ENCODE measurements at places on chromosomes 7 and 10.
A peak's percentile ranks its signal among the peaks of the same experiment; 100 is the strongest.

GRCh38 chr7:73809467-73809951, 21.3 kb upstream of the CLDN4 start:
- DNase-seq = no peak

DNA sequence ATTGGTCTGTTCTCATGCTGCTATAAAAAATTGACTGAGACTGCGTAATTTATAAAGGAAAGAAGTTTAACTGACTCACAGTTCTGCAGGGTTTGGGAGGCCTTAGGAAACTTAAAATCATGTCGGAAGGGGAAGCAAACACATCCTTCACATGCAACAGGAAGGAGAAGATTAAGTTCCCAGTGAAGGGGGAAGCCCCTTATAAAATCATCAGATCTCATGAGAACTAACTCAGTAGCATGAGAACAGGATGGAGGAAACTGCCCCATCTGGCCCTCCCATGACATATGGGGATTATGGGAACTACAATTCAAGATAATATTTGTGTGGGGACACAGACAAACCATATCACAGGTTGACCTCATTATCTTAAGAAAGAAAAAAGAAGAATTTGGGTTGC, 134.5 kb downstream of the PPP1R3A start:
- no peak for DNase-seq

DNA sequence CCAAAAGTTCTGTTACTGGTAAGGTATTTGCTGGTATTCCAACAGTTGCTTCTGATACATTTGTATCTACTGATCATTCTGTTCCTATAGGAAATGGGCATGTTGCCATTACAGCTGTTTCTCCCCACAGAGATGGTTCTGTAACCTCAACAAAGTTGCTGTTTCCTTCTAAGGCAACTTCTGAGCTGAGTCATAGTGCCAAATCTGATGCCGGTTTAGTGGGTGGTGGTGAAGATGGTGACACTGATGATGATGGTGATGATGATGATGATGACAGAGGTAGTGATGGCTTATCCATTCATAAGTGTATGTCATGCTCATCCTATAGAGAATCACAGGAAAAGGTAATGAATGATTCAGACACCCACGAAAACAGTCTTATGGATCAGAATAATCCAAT, 131.0 kb downstream of the AASS start:
- DNase-seq = no peak

GRCh38 chr10:113108948-113109347, 158.9 kb downstream of the TCF7L2 start:
- DNase-seq = no peak

DNA sequence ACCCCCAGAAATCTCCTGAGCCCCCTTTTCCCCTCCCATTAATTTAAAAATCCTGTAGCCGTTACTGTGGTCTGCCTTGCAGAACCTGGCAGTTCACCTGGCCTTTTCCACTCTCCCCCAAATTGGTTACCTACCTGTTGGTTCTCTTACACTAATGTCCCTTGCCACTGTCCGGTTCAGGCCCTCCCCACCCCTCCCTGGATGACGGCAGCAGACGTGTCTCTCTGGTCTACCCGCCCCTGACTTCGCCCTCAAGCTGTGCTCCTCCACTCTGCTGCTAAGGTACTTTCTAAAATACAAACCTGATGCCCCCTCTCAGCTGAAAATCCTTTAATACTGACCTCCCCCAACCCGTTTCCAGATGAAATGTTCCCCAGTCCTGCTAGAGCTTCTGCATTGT, 15.6 kb upstream of the SH3PXD2A start:
- DNase-seq = no peak

DNA sequence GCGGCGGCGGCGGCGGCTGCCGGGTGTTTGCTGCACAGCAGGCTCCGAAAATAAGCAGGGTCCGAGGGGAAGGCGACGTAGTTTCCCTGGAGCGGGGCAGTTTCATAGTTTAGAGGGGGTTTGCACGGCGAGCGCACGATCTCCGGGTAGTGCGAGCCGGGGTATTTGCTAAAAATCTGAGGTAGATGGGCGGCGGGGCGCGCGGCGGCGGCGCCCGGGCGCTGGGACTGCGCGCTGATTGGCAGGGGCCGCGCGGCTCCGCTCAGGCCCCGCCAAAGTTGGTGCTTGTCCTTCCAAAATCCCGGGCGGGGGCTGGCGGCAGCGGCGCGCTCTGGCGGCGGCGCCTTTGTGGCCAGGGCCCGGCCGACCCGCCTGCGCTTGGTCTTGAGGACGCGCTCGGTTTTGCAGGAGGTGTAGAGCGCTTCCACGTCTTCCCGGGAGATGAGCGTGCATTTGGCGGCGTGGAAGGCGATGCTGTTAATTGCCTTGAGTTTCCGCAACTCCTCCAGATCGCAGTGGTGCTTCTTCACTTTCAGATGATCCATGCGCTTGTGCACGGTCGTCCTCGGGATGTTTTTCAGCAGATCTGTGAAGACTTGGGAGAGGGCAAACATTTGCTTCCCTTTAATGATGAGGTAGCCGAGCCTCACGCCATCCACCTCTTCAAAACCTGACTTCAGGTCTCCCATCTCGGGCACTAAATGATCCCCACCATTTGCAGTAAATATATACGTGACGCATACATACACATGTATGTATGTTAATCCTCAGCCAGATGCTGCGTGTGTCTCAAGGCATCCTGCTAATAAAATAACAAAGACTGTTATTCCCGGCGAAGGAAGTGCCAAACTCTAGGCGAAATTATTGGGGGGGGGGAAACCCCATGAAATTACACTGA, 8.1 kb downstream of the SKIDA1 start:
- DNase-seq = peak; percentile 32

GRCh38 chr10:23918839-23919238, 290.1 kb upstream of the KIAA1217 start:
- DNase-seq = no peak

DNA sequence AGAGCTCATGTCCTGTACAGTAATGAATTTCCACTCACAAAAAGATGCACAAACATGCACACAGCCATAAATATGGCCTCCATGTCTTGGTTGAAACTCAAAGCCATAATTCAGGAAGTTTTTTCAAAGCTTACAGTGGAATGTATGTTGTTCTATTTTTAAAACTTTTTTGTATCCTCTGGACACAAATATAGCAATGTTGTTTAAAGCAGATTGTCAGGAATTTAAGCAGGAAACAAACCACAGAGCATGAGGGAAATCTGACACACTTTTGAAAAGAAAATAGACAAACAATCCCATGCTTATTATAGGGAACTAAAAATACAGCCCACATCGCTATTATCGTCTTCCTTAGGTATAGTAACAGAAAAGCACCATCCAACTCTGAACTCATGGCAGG, 21.5 kb downstream of the LRRN3 start:
- DNase-seq = no peak

GRCh38 chr10:128295003-128295402, 168.8 kb upstream of the MKI67 start:
- DNase-seq = no peak

DNA sequence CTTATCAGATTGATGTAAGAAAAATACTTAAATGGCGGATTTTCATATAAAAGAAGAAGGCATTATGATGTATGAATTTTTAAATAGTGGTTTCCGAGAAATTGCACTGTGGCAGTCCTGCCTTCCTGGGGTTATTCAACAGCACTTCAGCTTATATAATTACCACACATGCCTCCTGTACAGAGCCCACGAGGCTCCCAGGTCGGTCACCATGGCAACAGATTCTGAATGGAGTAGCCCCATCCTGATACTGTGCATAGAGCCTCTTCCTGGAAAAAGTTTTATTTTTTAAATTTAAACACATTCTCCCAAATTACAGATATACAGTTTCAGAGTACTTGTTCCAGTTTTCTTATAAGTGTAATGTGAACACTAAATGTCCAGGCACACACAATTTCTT, 15.9 kb upstream of the ASB4 start:
- DNase-seq = no peak

GRCh38 chr7:85226361-85227085, 39.7 kb upstream of the SEMA3D start:
- no peak for DNase-seq

- DNase-seq = no peak
These were observed 46.5 kb downstream of the AMPH start for GRCh38 chr7:38584443-38585210.

GRCh38 chr7:101240226-101241014, 2.8 kb upstream of the CLDN15 start:
- DNase-seq = no peak

DNA sequence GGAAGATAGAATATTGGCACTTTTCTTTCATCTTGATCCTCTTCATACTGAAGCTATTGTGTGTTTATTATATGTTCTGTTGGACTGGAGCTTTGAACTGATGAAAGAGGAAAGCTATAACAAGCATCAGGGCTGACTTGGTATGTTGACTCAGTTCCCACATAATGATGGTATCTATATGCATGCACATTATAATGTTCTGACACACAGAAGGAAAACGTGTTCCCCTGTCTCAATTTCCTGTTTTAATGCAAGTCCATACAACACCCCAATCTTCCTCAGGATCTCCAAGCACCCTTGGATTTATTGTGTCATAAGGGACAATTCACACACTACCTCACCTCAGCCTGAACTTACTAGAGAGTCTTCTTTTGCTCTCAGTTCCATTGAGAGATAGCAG, 8.3 kb upstream of the WASL start:
- no peak for DNase-seq

DNA sequence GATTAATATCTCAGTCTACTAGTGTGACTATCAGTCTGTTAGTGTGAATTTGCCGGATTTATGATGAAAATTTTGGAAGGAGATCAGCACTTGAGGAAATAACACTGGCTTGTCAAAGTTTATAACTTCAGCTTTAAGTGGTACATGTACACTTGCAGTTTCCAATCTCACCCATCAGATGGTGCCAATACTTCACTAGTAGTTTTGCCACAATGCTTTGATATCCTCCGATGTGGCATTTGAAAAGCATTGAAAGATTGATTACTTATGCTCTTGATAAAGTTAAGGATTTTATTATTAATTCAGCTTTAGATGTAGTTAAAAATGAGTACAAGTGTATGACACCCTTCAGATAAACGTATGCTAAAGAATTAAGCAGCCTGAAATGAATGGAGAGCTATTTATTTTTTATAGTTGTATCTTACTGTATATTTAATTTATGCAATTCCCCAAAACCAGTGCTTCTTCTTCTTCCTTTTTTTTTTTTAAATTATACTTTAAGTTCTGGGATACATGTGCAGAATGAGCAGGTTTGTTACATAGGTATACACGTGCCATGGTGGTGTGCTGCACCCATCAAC, 98.2 kb downstream of the ANLN start:
- DNase-seq = no peak

GRCh38 chr10:44309939-44310761, 74.7 kb downstream of the CXCL12 start:
- no peak for DNase-seq

GRCh38 chr10:71878327-71879034, 27.4 kb upstream of the PSAP start:
- peak; percentile 24 for DNase-seq

- DNase-seq = no peak
These were observed 543.2 kb upstream of the FOXK1 start for GRCh38 chr7:4138866-4139265.

DNA sequence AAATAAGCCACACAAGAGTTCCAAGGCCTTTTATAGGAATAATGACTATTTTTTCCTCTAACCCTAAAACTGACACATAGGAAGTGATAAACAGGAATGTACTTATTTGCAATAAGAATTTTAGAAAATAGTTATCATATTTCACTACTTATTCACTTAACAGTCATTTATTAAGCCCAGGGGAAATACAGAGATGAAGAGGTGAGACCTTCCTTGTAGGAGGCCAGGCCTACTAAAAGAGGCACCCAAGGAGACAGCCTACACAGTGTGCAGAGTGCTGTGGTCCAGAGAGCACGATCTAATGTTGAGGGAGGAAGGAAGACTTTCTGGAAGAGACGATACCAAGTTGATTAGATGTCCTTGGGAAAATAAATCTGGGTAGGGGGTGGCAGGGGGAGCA, 45.0 kb upstream of the PPP1R3C start:
- no peak for DNase-seq

GRCh38 chr10:128498378-128498730, 372.1 kb upstream of the MKI67 start:
- no peak for DNase-seq

DNA sequence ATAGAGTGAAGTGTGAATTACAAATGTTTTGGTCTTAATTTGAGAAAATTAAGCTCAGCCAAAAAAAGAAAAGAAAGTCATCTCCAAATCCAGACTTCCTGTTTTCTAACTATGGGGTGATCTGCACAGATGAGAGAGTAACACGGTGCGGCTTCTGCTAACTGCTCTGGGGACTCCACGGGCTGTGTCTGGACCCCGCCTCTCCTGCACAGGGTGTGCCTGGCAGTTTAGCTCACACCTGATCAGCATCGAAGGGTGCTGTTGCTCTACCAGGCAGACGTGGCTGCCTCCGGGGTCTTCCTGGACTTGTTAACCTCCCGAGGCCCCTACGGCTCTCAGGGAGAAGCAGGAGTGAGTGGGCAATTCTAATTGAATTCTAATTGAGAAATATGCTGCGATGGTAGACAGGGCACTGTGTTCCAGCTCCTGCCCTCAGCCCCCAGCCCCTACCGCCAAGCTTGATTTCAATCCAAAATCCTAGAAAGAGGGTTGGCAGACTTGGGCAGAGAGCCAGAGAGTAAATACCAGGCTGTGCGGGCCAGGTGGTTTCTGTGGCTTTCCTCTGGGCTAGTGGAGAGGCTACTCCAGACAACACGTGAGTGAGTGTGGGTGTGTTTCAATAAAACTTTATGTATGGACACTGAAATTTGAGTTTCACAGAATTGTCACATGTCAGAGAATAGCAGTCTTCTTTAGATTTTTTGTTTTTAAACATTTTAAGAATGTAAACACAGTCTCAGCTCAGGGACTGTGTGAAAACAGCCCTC, 13.4 kb downstream of the SHH start:
- no peak for DNase-seq

- no peak for DNase-seq
These were observed 326.4 kb downstream of the PAXIP1 start for GRCh38 chr7:154676422-154677073.

GRCh38 chr10:120429395-120429794, 27.6 kb upstream of the PLPP4 start:
- DNase-seq = no peak

- DNase-seq = no peak
These were observed 22.9 kb upstream of the MTPAP start for GRCh38 chr10:30371954-30372353.

DNA sequence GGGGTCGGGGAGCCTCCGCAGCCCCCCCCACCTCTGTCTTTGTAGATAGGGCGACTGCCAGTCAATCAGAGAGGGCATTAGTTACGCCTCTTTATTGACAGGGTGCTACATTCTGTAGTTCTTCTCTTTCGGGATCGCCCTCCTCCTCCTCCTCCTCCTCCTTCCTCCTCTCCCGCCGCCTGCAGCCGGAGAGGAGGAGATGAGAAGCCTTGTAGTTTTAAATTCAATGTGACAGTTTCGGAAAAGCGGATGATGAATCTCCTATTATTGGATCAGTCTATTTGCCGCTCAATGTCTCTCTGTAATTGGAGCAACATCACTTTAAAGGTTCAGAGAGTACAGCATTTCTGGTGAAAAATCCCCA, 587 bp upstream of the UNCX start:
- DNase-seq = no peak

GRCh38 chr10:35711615-35712411, 69.7 kb upstream of the FZD8 start:
- no peak for DNase-seq

Data from activated CD4-positive, alpha-beta T cell treated with anti-CD3 and anti-CD28 coated beads, Interleukin-2, amount 50 U/mL, for 48 hours (primary cell).